Mammary epithelial cell (primary cell): ENCODE measurements at places on chromosomes 5 and 9. TPM values are rescaled to one million over a fixed set of nuclear protein-coding genes. Genes with fewer than 3 reads are reported as not detected.
A peak's percentile ranks its signal among the peaks of the same experiment; 100 is the strongest.

DNA sequence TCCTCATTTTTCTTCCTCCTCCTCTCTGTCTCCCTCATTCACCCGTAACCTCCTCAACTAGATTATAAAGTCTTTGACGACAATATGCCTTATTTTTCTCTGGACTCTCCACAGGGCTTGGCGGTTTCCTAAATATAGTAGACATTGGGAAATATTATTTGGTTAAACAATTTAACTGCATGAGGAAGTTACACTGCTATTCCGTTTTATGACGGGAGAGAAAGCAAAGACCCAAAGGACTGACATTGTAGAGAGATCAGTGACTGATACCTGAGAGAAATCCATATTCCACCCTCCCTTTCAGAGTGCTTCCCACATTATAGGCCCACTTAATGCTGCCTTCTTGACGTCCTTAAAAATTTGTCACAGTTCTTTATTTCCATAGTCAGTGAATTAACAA, 51.2 kb downstream of the GDA start:
- DNase-seq: no peak

DNA sequence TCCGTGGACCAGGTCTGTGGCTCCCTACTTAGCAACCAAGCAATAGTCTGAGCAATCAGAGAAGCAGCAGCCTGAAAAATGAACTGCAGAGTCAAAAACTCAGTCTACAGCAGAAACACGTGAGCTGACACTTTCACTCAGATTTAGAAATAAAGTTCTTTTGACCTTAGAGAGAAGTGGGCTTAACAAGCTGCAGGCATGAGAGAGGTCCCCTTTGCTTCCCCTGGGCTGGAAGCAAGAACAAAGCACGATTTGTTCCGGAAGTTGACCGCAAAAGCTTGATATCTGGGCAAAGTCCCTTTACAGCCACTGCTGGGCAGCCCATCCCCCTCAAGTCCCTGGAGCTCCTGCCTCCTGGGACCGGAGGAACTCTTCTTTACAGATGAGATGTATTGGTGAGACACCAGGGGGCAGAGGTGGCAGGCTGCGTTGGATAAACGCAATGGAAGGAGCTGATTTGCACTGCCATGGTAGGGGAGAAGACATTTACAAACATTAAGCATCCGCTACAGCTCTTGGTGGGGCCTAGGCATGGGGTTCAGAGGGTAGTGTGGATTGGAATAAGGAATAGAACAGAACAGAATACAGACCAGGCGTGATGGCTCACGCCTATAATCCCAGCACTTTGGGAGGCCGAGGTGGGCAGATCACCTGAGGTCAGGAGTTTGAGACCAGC, 5.8 kb upstream of the SOWAHA start:
- no peak for DNase-seq

DNA sequence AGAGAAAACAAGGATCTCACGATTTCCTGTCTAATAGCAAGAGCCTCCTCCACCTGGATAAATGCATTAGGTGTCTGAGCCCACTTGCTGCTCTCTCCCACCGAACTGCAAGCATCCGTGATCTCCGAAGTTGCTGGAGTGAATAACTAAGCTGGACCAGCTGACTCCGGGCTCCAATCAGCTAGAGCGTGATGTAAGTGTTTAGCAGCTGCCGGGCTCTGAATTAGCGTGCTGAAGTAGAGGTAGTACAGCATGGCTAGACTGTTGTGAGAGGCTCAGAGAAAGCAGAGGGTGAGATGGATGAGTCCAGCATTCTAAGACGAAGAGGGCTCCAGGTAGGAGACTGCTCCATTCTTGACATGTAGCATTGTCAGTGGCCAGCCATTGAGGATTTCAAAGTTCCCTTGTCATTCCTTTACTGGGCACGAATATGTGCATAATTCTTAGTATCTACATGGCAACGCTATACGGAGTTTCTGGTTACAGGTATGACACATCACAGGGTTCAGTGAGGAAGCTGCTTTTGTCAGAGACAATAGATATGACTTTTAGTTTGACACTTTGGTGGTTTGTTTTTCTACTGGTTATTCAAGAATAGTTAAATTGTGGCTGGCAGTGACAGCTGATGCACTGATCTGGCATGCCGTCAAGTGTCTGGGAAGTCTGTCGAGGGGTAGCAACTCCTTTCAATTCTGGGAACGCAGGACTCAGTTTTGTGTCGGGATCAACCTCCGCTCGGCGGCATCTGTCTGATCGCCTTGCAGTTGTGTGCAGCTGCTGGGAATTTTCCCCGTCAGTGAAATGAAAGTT, 232.6 kb downstream of the MAST4 start:
- DNase-seq: peak; percentile 89

DNA sequence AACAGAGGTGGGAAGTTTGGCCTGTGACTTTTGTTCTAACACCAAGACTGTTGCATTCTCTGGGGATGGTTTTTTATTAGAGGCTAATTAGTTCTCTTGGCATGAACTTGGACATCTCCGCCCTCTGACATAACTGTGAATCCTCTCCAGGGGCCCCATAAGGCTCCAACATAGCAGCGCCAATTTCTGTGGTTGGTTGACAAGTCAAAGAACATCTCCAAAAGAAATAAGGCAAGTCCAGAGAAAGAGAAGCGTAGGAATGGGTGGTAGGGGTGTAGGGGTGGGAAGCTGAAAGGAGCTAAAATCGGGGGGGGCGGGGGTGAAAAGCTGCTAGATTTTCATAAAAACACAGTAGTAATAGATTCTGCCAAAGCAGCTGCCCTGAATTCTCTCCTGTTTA, 81.0 kb upstream of the DAB2 start:
- DNase-seq: no peak

Gene GABBR2
- not detected in 2 replicates for total RNA-seq

DNA sequence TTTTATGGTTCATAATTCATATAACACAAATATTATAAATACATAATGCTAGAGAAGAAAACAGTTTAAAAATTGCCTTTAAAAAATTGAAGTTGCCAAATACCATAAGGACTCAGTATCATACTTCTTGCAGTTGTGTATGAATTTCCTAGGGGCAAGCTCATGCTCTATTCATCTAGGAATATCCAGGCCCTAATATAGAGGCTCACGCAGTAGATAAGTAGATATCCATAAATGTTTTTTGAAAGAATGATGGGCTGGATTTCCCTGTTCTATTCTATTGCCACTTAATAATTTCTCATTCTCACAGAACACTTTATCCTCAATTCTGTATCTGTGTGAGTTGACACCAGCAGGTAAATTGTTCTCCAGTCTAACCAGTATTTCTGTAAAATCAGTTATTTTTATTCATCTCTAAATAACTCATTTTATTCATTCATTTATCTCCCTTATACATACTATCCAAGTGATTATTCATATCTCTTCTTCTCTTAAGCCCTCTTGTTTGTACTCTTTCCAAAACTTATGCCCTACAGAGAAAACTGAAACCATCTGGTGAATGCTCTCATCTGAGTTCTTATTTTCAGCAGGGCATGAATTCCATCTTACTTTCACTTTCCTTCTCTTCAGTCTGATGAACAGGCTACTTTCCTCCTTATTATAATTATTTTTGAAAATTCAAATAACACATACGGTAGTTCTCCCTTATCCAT, 97.1 kb downstream of the SLC44A1 start:
- DNase-seq: no peak

DNA sequence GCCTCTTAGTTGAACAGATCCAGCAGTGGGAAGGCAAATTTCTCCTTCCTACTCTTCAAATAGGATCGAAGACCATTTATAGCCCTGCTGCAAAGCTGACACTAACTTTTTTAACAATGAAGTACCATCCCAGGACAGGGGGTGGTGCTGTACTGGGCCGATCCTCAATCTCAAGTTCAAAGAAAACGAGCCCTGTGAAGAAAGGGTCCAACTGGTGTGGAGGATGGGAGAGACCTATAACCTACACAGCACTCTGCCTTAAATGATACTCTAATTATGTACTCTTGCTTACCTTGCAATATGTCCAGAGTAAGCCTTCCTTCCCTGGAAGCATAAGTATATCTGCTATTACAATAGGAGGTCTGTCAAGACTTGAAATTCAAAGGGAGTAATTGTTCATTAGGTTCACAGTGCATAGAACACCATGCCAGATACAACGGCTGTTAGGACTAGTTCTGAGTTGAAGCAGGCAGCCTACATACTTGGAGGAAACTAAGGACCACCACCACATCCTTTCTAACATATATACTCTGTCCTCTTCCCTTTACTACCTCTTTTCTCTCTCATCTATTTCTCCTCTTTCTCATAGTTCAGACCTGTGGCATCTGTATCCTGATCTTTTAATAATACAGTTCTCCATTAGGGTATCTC, 6.2 kb downstream of the ETF1 start:
- DNase-seq: no peak
